Activated gamma-delta T cell treated with anti-CD3 and anti-CD28 coated beads, Interleukin-2, amount 50 U/mL, for 16 hours (primary cell): ENCODE measurements at places on chromosomes 3 and 15.
A peak's percentile ranks its signal among the peaks of the same experiment; 100 is the strongest.

DNA sequence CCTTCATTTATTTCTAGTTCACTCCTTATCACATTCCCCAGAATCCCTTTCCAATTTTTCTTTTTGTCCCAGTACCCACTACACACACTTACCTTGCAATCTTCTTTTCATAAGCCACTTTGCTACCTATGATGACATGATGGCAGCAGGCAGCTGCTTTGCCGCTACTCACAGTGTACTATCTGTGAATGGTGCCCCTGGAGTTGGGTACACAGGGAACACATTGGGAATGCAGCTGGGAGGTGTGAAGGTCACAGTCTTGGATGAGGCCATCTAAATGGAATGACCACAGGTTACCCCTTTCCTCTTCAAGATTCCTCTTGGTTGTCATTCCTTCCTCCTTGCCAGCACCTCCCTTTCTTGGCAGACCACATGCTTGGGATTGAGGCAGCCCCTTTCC lies 20.8 kb upstream of the TNIK start:
- no peak for DNase-seq

DNA sequence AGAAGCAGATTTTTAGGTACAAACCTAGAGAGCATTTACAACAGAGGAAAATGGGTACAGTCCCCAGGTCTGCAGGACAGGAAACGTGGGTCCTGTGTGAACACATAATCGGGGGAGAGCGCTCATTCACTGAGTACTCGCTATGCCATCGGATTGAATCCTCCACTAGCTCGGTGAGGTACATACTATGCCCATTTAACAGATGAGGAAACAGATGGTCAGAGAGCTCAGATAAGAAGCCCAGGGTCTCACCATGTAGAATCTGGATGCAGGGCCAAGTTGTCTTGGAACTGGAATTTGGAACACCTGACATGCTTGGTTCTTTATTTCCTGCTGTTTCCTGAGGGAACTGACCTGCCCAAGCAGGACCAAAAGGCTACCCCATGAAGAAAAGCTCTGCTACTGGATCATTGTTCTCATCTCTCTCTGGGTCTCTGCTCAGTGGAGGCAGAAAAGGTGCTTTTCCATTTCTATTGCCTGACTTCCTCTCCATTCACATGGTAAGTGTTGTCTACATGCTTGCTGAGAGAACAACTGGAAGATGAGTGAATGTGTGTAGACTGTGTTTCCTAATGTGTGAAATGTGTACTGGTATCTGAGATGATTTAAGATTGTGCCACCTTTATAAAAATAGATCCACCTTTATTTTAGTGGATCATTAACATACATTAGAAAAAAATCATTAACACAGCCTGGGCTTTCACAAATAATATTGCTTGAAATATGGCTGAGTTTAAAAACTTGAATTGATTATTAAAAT lies 89.1 kb downstream of the TGFBR2 start:
- no peak for DNase-seq

GRCh38 chr3:194148383-194148782 lies 12.4 kb downstream of the HES1 start:
- DNase-seq = no peak

- DNase-seq = peak; percentile 31
Measured at GRCh38 chr3:40191850-40192448, 117.6 kb upstream of the EIF1B start.

DNA sequence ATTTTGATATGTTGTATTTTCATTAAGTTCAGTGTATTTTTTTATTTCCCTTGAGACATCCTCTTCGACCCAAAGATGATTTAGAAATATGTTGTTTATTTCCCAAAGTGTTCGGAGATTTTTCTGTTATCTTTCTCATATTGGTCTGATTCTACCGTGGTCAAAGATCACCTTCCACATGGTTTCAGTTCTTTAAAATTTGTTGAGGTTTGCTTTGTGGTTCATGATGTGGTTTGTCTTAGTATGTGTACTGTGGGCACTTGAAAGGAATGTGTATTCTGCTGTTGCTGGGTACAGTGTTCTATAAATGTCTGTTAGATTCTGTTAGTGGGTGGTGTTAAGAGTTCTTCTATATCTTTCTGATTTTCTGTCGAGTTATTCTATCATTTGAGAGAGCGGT lies 103.4 kb upstream of the FHIT start:
- no peak for DNase-seq
